ENCODE measurements at places on chromosomes 6 and 20.

DNA sequence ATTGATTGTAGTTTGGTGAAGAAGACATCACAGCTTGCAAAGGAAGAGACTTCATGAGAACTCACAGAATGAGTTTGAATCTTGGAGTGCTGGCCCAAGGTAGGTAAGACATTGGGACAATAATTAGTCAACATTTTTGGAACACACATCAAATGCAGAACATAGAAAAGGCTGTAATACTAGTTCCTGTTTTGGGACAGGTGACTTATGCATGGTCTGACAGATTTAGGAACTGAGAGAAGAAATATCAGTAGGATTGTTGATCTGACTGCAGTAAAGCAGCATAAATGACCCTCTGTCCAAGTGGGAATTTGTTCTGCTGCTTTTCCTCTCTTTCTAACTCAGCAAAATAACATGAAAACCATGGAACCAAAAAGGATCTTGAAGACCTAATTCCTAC, 102.3 kb upstream of the MAP3K7 start:
- no peak for DNase-seq

- no peak for DNase-seq
These were observed 1.5 kb upstream of the PRSS35 start for GRCh38 chr6:83510791-83511190.

GRCh38 chr6:30480536-30481156, 8.7 kb upstream of the HLA-E start:
- DNase-seq, result no peak

DNA sequence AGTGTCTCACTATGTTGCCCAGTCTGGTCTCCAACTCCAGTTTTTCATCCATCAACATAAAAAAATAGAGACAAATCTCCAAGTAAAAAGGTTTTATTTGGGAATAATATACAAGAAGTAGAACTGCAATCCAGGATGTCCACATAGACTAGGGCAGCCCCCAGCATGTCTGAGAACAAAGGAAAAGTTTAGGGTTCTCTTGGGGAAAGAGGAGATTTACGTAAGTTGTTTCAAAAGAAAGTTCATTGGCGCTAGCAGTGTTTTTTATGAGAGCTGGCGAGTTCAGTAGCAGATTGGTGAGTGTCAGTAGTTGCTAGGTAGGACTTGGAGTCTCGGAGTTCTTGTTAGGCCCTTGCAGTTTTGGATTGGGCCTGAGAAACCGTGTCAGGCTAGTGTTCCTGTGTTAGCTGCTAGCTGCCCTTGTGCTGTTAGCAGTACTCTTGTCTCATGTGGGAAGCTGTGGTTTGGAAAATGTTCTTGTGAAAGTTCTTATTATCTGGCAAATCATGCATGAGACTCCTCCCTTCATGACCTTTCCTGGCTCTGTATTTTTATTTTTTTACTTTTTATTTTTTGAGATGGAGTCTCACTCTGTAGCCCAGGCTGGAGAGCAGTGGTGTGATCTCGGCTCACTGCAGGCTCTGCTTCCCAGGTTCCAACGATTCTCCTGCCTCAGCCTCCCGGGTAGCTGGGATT, 24.7 kb downstream of the TTLL9 start:
- DNase-seq, result no peak

DNA sequence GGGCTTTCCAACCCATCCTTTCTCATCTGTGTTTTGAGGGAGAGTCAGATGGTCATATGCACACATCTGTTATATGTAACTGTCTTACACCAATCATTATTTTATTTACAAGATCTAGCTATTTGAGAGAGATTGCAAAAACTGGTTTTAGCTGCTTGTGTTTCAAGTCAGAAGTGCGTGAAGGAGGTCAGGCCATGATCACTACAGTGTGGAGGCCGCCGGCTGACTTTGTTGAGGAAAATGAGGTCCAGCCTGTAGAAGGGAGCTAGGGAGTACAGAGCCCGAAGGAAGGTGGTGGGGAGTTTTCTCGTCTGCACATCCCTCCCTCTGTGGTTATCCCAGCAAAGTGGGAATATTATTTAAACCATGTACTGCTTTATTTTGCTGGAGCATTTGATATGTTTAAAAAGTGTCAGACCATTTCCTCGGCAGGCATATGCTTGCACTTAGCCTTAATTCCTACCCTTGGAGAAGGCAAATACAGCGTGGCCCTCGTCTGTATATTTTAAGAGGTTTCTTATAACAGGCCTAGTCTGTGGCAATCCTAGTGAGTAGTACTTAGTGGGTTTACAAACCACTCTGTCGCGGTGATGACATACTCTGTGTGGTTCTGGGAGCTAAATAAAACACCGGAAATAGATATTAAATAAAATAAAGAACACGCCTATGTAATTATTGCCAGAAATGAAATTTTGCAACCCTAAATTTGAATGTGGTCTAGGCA, 95.6 kb downstream of the UST start:
- DNase-seq, result no peak

- DNase-seq, result no peak
These were observed 178.7 kb downstream of the OTOR start for GRCh38 chr20:16926626-16927430.

- DNase-seq, result no peak
These were observed 175.1 kb downstream of the LINC00237 start for GRCh38 chr20:20931024-20931423.

- DNase-seq, result no peak
These were observed 30.5 kb downstream of the LRP11 start for GRCh38 chr6:149833651-149834050.

GRCh38 chr6:99838607-99839006, 155.4 kb downstream of the MCHR2 start:
- DNase-seq, result no peak

DNA sequence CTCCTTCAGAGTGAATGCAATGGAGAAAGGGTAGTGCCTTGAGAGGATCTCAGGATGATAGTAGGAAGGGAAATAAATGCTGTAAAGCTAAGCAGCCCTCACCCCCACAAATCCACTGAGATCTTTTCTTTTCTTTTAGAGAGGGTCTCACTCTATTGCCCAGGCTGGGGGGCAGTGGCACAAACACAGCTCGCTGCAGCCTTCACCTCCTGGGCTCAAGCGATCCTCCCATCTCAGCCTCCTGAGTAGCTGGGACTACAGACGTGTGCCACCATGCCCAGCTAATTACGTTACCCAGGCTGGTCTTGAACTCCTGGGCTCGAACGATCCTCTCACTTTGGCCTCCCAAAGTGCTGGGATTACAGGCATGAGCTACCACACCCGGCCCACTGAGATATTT, 16.0 kb upstream of the AVP start:
- no peak for DNase-seq

DNA sequence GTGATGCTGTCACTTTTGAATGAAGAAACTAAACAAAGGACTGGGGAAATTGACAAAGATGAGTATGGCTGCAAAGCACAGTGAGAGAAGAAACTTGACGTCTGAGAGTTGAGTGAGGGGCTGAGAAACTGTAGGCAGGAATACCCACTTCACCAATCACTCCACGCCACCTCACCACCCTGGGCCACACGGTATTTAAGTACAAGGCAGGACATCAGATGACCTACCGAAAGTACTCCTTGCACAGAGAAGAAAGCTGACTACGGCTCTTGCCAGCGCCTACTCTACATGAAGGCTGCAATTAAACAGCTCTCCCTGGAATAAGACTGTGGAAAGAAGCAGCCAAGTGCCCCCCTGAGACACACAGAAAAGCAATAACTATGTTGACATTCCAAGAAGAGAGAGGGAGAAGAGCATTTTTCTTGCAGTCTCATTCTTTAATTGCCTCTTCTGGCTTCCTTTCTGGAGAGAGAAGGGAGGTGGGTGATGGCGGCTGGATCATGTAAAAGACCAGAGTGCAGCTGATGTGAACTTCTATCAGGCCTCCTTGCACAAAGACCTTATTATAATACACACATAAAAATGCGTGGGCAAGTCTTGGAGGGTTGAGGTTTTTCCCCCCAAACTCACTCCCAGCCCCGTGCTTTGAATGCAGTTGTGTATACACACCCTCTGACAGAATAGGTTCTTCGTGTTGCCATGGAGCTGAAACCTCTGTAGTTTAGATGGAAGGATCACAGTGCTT, 44.6 kb downstream of the HIVEP2 start:
- no peak for DNase-seq

- DNase-seq, result no peak
These were observed 8.5 kb downstream of the IGF2R start for GRCh38 chr6:159977255-159977903.

GRCh38 chr6:53494076-53494475, 50.8 kb downstream of the GCLC start:
- DNase-seq, result no peak

DNA sequence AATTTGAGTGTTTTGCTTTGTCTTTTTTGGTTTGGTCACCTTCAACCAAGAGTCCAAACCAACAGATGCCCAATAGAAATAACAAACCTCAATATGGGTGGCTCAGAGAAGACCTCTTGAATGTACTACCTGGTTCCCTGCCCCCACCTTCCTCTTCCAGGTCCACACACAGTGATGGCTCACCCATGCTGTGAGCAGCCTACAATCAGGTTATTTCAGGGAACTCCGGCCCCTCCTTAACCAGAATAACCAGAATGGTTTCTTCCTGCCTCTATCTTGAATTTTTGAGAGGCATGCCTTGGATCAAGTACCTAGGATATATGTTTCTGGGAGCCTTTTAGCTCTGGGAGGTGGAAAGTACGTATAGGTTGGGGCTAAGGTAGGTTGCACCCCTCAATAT, 327.1 kb upstream of the PRDM1 start:
- DNase-seq, result no peak

- no peak for DNase-seq
These were observed 12.8 kb downstream of the TREM1 start for GRCh38 chr6:41273714-41274113.

- no peak for DNase-seq
These were observed 18.9 kb downstream of the MKKS start for GRCh38 chr20:10415013-10415650.

GRCh38 chr6:128284128-128284527, 236.3 kb downstream of the PTPRK start:
- DNase-seq, result no peak

- DNase-seq, result no peak
These were observed 81.7 kb downstream of the COL9A1 start for GRCh38 chr6:70221025-70221714.

GRCh38 chr6:53524455-53524815, 20.5 kb downstream of the GCLC start:
- DNase-seq, result no peak

DNA sequence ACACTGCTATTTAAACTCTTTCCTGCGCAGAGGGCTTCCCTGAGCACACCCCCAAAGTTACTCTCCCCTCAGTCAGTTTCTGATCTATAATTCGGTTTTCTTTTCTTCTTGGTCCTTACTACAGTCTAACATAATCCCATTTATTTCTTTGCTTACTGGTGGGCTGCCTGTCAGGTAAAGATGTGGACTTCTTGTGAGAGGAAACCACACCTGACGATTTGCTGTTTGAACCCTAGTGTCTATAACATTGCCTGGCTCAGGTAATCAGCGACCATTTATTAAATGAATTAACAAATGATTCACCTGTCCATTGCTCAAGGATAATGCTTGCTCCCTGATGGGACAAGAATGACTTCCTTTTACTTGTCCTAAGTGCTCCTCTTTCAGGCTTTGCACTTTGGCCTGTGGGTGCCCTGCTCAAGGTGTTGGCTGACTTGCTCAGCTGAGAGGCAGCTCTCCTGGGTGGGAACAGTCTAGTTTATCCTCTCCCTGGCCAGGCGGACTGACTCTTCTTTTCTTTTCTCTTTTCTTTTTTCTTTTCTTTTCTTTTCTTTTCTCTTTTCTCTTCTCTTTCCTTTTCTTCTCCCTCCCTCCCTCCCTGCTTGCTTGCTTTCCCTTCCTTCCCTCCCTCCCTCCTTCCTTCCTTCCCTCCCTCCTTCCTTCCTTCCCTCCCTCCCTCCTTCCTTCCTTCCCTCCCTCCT, 233.1 kb downstream of the BCAS1 start:
- DNase-seq, result no peak

DNA sequence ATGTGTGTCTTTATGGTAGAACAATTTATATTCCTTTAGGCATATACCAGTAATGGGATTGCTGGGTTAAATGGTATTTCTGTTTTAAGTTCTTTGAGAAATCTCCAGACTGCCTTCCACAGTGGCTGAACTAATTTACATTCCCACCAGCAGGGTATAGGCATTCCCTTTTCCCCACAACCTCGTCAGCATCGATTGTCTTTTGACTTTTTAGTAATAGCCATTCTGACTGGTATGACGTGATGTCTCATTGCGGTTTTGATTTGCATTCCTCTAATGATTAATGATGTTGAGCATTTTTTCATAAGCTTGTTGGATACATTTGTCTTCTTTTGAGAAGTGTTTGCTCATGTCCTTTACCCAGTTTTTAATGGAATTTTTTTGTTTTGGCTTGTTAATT, 5.3 kb upstream of the TASP1 start:
- DNase-seq, result no peak
